ENCODE measurements at places on chromosomes 5 and 9.

- DNase-seq = no peak
Observed at GRCh38 chr5:111461934-111462333, 50.4 kb downstream of the STARD4 start.

DNA sequence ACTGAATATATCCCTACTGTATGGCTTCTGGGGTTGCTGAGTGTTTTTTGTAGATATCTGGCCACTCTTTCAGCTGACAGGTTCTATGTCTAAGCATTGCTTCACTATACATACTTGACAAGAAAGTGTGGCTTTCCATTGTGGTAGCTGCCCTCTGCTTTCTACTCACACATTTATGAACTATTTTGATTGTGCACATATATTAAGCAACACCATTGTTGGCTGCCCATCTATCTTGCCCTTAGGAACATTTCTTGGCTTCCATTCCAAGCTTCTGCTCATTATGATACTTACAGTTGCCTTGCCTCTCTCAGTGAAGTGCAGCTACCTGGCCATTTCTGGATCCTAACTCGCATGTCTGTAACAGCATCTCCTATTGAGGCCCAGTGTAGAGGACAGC lies 153.6 kb upstream of the MOCS2 start:
- no peak for DNase-seq

DNA sequence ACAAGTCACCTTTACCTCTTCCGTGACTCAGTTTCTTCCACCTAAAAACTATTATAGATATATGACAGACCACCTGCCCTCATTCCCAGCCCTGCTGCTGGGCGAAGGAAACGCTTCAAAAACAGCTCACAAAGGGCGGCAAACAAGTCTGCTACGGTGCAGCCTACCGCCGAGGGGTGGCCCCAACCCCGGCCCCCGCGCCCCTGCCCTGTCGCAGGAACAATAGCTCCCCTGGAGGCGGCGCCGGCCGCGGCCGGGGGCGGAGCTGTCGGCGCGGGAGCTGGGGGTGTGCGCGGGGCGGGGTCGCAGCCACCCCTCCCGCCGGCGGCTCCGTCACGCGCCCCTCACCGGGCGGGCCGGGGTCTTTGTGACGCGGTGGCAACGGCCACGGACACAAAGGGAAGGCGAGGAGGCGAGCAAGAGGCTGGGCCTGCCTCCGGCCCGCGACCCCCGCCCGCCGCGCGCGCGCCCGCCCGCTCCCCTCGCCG lies at the start of gene TMEFF1:
TSS of gene TMEFF1 (plus strand) at position 362 of the 488 bp plus-strand sequence. CDS start 396 bp downstream, outside the sequence.
- peak; percentile 86 for DNase-seq

GRCh38 chr9:109520475-109521132 lies 22.5 kb upstream of the PTPN3 start:
- DNase-seq = peak; percentile 87

DNA sequence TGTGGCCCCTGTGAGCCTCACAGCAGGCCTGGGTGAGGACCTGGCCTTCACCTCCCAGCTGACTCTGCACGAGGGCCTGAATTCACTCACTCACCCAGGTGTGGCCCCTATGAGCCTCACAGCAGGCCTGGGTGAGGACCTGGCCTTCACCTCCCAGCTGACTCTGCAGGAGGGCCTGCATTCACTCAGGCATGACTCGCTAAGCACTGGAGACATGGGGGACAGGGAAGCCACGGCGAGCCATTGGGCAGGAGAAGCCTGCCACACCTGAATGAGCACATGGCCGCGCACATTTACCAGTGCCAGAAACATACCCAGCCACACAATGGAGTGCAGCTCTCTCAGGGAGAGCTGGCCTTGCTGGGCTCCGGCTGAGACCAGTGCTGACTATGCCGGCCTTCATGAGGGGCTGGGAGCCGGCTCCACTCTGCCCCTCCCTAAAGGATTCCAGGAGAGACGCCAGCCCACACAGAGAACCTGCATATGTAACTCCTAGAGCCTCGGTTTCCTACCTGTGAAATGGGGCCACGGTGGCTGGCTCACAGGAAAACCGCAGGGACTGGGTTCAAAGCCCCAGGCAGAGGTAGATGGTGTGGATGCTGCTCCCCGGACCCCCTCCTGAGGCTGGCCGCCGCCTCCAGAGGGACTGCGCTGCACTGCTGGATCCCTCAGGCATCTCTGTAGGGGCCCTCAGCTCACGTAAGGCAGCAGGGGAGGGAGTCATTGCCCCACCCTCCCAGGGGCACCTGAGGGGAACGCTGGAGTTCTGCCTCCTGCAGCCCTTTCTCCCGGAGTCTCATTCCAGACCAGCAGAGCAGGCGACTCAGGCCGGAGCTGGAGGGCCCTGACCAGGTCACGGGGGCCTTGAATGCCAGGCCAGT lies 7.2 kb downstream of the ADAMTS2 start:
- DNase-seq = no peak

GRCh38 chr9:135251996-135252760 lies 164.7 kb downstream of the OLFM1 start:
- no peak for DNase-seq

GRCh38 chr9:109906766-109907382 lies 126.9 kb downstream of the PALM2AKAP2 start:
- DNase-seq = no peak

DNA sequence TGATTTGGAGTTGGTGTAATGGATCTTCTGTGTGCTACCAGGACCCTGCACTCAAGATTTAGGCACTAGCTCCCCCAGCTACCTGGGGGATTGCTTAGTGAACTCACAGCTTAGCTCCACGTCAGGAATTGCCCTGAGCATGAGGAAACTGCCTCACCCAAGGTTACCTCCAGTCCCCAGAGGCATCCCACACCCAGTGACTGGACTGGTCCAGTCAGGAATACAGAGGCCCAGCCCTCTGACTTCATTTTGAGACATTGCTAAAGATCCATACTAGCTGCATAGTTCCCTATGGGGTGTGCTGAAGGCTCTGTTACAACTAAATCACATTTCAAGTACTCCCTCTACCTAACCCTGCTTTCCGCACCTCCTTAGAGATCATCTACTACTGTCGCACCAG lies 364.7 kb downstream of the EFNA5 start:
- DNase-seq = no peak

DNA sequence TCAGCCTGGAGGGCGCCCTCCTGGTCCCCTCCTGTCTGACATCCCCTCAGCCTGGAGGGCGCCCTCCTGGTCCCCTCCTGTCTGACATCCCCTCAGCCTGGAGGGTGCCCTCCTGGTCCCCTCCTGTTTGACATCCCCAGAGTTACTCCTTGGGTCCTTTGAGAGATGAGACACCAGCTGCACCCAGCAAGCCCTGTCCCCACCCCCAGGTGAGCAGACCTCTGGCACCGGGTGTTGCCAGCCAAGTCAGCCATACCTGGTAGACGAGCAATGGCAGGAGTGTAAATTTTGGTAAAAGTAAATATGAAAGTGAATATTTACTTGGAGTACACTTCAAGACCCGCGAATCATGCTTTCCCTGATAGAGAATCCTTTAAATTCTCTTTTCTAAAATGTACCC lies 25.4 kb downstream of the EXOC3 start:
- no peak for DNase-seq

- no peak for DNase-seq
Observed at GRCh38 chr9:85331626-85332025, 410.1 kb downstream of the AGTPBP1 start.

GRCh38 chr5:177049285-177049684 lies 26.8 kb downstream of the ZNF346 start:
- DNase-seq = no peak

- no peak for DNase-seq
Observed at GRCh38 chr5:179795049-179795862, 1.5 kb downstream of the LTC4S start.

- no peak for DNase-seq
Observed at GRCh38 chr9:72362118-72362531, 2.9 kb downstream of the ZFAND5 start.

GRCh38 chr9:90009447-90009846 lies 404.6 kb downstream of the GADD45G start:
- no peak for DNase-seq

- DNase-seq = no peak
Observed at GRCh38 chr5:95861864-95862561, 39.5 kb upstream of the GLRX start.

DNA sequence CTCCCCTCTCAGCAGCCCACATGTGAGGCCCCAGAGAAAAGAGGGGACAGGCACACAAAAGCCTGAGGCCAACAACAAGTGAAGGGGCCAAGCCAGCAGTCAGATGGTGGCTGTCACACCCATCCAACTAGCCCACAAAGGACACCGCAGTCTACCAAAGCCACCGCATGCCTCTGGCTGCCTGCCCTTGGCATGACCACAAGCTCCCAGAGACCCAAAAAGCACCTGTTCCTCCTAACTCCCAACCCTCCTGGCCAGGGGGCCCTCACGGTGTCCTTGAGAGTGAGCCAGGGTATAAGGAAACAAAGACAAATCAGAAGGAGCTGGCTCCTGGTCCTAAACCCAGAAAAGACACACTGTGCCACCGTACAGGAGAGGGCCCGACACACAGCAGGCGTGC lies 77.8 kb upstream of the LRRTM2 start:
- DNase-seq = no peak

- no peak for DNase-seq
Observed at GRCh38 chr5:55638051-55638450, 74.1 kb downstream of the SLC38A9 start.

- DNase-seq = no peak
Observed at GRCh38 chr5:141094481-141095262, at the start of gene PCDHB2. Gene PCDHB2, plus strand, starts transcription at chr5:141094615. Its CDS starts 176 bp downstream, at chr5:141094791.

GRCh38 chr5:67299231-67299735 lies 102.7 kb upstream of the CD180 start:
- DNase-seq = no peak

- no peak for DNase-seq
Observed at GRCh38 chr5:87302061-87302460, 34.4 kb downstream of the RASA1 start.

- DNase-seq = no peak
Observed at GRCh38 chr5:126926187-126926586, 104.2 kb downstream of the MARCHF3 start.

DNA sequence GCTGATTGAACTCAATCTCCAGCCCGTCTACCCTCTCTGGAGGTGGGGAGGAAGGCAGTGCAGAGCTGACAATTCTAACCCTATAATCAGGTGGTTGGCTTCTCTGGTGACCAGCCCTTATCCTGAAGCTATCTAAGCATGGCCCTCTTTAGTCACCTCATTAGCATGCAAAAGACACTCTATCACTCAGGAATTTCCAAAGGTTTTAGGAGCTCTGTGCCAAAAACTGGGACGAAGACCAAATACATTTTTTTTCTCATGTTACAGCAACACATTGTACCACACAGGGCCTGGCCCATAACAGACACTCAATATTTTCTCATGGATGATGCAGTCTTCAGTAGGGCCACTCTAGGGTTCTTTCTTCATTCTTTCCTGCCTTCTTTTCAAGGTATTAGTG lies 118.8 kb upstream of the VLDLR start:
- no peak for DNase-seq

- DNase-seq = no peak
Observed at GRCh38 chr5:33240558-33240957, 200.2 kb upstream of the TARS1 start.

DNA sequence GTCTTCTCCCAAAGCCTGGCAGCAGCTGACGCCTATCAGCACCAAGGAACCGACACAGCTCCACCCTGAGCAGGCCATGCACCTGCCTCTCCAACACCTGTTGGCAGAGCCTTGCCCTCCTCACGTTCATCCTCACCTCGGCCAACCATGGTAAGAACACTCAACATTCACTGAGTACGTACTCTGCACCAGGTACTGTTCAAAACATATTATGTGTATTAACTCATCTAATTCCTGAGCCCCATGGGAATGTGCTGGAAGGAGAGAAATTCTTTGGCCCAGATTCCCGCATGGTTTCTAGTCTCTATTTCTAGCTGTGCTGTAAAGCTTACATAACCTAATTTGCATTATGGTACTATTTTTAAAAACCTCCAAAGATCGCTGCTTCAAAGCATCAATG lies 86.1 kb downstream of the GPR21 start:
- DNase-seq = no peak

- DNase-seq = peak; percentile 74
Observed at GRCh38 chr9:93576258-93577077, at the start of gene PHF2. Gene PHF2, plus strand, starts transcription at chr9:93576584. Its CDS starts 190 bp downstream, at chr9:93576774.

DNA sequence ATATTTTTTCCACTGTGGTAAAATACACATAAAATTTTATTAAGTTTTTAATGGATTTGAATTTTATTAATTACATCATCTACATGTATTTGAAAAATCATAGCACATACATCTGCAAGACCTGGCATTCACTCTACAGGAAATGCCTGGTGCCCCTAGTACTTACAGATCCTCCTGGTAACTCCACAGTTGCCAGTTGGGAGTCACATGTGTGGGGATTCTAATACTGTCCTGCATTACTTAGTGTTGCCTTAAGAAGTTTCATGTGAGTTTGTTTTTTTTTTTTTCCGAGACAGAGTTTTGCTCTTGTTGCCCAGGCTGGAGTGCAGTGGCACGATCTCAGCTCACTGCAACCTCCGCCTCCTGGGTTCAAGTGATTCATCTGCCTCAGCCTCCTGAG lies 18.1 kb downstream of the KDM3B start:
- DNase-seq = no peak

- DNase-seq = no peak
Observed at GRCh38 chr5:1034421-1034905, 25.9 kb downstream of the NKD2 start.

DNA sequence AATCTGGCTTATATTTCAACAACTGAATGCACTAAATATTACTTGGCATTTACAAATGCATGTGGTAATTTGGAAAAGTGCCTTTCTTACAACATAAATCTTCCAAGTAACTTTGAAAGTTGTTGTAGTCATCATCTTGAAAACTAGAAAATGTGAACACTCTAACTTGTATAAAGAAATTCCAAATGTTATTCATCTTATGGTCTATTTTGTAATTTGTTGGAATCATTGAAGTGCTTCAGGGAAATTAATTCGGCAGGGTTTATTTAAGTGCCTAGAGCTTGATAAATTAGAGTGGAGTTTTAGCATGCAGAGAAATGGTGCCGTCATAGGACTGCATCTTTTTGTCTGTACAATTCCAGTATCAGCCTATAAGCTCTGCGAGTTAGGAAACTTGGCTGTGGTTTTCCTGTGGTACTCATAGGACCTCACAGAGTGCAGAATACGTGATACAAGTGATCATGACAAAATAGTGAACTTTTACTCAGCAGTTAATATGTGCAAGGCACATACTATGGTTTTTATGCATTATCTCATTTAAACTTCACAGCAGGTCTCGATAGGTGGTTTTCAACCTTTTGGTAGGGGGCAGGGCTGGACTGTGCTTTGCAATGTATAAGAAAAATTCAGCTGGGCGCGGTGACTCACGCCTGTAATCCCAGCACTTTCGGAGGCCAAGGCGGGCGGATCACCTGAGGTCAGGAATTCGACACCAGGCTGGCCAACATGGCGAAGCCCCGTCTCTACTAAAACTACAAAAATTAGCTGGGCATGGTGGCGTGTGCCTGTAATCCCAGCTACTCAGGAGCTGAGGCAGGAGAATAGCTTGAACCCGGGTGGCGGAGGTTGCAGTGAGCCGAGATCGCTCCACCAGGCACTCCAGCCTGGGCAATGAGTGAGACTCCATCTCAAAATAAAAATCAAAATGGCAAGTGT lies 79.6 kb downstream of the RAI14 start:
- no peak for DNase-seq
